Natural killer cell (primary cell): ENCODE measurements at places on chromosomes 3 and 15. TPM values are rescaled to one million over a fixed set of nuclear protein-coding genes. Genes with fewer than 3 reads are reported as not detected.

GRCh38 chr15:78203346-78204225 lies 30.8 kb downstream of the ACSBG1 start:
- no peak for DNase-seq

- no peak for DNase-seq
These were observed 533.5 kb upstream of the TBL1XR1 start for GRCh38 chr3:177730814-177731213.

The CPLX3 gene
- total RNA-seq, result not detected

DNA sequence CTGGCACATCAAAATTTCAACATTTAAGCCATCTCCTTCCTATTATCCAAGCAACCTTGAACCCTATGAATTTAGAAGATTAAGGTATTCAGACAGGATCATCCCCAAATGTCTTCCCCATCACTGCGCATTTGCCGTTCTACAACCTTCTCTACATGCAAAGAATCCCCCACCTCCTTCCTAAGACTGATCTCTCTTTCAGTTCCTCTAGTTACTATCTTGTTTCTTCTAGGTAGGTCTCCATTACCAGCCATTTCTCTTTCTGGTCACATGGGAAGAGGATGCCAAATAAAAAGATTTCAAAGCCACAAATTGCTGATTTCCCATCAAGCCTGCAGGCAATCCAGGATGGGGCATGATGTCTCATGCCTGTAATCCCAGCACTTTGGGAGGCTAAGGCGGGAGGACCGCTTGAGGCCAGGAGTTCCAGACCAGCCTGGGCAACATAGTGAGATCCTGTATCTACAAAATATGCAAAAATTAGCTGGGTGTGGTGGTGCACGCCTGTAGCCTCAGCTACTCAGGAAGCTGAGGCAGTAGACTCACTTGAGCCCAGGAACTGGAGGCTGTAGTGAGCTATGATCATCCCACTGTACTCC lies 29.7 kb upstream of the MTMR10 start:
- no peak for DNase-seq

The B4GALT4 gene
- total RNA-seq, result 54.1 TPM

GRCh38 chr3:10529809-10530208 lies 24.4 kb upstream of the ATP2B2 start:
- DNase-seq, result no peak

DNA sequence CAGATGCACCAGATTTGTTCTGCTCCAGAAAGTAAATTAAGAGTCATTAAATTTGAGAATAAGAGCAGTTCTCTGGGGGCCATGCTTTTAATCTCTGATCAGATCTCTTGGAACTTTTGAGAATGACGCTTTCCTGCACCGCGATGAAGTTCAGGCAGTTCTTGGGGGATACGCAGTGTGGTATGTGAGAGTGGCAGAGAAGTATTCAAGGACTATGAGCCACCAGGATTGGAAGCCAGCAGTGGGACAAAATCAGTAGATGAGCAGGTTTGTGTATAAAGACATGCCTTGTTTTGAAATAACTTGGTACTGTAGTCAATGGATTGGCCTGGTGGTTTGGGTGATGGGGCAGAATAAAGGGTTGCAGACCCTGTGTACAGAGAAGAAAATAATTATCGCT lies 483.6 kb downstream of the ERC2 start:
- DNase-seq, result no peak

The IL17RB gene
- not detected for total RNA-seq

GRCh38 chr3:178370387-178370786 lies 165.8 kb upstream of the KCNMB2 start:
- DNase-seq, result no peak

DNA sequence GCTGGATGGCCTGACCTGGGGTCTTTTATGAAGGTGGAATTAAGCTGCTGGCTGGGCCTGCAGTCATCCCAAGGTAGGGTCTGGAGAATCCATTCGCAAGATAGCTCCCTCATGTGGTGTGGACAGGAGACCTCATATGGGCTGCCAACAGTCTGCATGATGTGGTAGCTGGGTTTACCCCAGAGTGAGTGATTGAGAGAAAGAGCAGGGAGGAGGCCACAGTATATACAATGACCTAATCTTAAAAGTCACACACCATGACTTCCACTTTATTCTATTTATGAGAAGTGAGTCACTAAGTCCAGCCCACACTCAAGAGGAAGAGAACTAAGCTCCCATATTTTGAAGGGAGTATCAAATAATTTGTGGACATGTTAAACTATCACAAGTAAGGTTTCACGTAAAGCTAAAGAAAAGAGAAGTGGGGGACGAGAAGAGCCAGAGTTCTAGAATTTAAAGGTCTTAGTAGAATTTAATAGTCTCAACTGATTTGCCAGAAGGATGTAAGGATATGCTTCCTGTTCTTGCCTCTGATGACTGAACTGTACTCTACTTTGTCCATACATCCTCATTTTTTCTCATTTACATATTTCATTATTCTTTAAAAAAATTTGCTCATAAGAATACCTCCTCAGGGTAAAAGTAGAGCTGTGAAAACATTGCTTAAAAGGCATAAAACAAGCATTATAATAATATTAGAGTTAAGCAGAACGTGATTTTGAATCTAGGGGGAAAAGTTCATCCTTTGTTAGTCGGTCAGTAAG lies 184.4 kb downstream of the PEX5L start:
- no peak for DNase-seq

The GPR87 gene
- total RNA-seq, result not detected

GRCh38 chr3:35671483-35671882 lies 32.2 kb downstream of the ARPP21 start:
- no peak for DNase-seq

GRCh38 chr3:23166276-23166675 lies 36.9 kb upstream of the UBE2E2 start:
- DNase-seq, result no peak

DNA sequence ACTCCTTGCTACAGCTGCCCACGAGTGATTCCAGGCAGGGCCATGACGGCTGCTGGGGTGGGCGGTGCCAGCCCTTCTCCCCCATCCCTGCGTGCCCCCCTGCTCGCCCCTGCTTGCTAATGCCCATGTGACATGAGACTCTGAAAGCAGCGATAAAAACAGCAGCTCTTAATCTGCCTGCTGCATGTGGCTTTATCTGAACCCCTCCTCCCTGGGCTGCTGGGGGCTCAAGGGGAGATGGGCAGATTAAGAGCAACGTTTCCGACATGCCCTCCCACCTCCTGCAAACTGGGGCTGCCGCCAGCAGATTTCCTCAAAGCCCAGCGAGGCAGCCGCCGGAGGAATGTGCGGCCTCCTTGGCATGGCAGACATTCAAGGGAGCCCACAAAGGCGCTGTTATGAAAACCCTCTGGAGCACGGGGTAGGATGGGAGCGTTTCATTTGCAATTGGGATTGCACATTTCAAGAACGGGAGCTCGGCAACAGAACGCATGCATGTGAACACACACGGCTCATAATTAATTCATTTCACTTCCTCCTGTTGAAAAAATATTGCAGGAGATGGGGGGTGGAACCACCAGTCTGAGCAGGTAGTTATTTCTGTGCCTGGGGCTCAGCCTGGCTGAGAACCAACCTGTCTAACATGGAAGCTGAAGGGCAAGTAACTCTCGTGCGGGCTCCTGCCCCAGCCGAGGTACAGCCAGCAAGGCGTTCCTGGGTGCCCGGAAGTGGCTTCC lies 504.2 kb upstream of the PROK2 start:
- DNase-seq, result peak; percentile 21

The WDR73 gene
- total RNA-seq, result 19.7 TPM

The ALS2CL gene
- 1.3 TPM for total RNA-seq

- no peak for DNase-seq
These were observed at the start of gene LARP6 for GRCh38 chr15:70853973-70854665. LARP6 (minus strand) TSS chr15:70854157; CDS start chr15:70854088, 69 bp downstream.
